CD4-positive, alpha-beta memory T cell (primary cell): ENCODE measurements at places on chromosomes 5 and 9.

DNA sequence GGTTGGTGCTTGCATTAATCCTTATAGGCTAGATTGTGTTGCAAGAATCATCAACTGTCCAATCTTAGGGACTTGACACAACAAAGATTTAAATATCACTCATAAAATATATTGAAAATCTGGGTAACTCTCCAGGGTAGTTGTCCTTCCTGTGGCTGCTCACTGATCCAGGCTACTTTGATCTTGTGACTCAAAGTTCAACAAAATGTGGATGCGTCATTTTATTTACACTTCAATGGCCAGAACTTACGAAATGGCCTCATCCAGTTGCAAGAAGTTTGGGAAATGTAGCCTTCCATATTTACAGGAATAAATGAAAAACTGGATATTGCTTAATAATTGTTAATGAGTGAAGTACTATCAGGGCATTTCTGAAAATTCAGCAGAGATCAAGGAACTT is 235.5 kb upstream of the ACTBL2 start:
- no peak for DNase-seq

- DNase-seq = no peak
These were observed 52.4 kb downstream of the MEF2C start for GRCh38 chr5:88830567-88830966.

GRCh38 chr9:105457560-105458294 is 9.9 kb downstream of the FSD1L start:
- no peak for DNase-seq

DNA sequence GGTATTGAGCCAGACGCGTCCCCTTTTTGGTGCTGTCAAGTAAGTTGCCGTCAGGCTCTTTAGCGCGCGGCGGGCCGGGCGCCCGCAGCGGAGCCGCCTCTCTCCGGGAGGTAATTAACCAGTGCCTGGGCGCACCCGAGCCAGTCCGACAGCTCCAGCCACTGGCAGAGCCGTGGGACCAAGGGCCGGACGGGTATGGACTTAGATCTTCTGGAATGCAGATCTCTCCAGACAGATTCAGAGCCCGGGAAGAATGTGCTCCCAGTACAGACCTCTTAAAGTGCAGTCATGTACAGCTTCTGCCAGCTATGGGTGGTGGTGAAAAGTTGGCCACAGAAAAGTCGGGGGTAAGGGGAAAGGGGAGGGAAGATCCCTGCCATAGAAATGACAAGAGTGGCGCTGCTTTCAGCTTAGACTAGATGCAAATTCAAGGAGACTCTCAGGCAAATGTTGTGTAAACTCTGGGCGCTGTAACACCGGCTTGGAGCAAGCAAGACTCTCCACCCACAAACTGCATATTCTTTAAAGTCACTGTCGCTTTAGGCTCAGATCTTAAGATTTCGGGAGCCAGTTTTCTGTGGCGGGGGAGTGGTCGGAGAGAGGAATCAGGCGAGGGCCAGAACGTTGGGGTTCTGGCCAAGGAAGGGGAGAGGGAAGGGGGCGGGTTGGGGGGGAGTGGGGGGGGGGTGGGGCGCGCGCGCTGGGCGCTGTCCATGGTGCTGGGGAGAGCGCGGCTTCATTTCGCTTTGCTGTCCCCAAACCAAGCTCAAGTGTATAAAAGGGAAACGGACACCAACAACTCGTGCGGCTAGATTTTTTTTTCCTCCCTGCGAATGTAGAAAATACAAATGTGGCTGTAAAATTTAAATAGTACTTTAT is 29.2 kb downstream of the NR2F1 start:
- DNase-seq = no peak

GRCh38 chr9:125949703-125950460 is 202.7 kb downstream of the PBX3 start:
- DNase-seq = no peak

GRCh38 chr5:172714491-172715420 is 56.2 kb downstream of the DUSP1 start:
- peak; percentile 59 for DNase-seq

GRCh38 chr5:12659686-12660085 is 755.4 kb upstream of the CTNND2 start:
- no peak for DNase-seq

DNA sequence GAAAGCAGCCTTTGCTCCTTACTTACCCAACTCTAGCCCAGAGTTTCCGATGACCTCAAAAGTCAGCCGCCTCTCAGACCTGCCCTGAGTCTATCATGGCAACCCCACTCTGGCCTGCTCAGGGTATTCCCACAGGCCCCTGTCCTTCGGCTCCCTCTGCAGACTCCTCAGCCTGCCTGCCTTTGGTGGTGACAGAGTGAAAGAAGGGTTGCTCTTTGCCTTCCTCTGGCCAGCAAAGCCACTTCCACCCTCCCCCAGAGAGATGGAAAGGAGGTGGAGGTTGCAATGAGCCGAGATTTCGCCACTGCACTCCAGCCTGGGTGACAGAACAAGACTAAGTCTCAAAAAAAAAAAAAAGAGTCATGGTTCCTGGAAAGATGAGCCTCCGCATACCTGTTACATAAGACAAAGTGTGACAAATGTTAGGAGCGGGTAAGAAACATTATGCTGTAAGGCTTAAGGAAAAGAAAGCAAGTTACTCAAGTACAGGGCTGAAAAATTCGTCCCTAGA is 2.3 kb upstream of the SMIM33 start:
- no peak for DNase-seq
